ENCODE measurements at places on chromosomes 13 and 19.

DNA sequence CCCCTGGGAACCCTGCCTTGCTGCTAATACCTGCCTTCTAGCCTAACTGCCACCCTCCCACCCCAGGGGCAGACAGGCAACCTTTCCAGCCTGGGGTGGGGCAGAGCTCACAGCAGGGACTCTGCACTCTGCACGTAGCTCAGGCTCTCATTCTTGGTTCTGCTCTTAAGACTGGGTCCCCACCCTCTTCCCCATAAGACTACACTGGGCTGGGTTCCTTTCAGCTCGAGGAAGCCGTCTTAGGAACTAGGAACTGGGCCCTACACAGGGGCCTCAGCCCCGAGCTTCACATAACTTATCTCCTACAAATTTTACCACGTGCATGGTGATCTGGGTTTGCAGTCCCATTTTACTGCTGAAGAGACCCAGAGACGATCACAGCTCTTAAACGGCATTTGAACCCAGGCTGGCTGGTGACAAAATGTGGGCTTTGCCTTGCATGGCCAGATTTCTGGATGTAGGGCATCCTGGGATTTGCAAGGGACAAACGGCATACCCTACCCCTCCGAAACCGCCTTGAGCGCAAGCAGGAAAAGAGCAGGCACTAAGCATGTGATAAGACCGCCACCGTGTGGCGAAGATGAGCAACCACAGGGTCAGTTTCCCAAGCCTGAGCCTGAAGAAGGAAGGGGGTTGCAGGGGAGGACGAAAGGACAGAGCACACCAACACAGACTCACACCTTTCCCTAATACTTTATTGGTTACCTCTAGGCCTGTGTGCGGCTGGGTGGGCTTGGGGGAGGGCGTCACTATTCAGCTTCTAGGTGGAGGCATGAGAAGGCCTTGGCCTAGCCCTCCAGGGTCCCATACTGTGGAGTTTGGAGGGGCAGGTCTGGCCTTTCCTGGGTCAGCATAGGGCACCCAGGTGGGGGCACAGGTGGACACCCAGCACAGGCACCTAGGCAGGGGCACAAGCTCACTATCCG lies 5.1 kb downstream of the JUNB start:
- DNase-seq, result peak; percentile 94

- peak; percentile 87 for DNase-seq
Observed at GRCh38 chr13:27379694-27380641, 44.5 kb upstream of the GTF3A start.

DNA sequence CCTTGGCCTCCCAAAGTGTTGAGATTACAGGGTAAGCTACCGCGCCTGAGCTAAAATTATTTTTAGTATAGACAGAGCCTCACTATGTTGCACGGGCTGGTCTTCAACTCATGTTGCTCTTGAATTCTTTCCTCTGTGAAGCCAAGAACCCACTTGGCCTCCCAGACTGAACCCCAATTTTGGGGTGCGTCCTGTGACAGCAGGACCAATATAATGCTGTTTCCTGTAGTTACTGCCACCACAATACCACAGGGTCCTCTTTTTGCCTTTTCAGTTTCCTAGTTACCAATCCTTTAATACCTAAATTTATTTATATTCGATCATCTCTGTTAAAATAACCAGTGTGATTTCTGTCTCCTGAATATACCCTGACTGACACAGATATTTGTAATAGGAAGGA lies 32.9 kb downstream of the TSKS start:
- DNase-seq, result no peak

- no peak for DNase-seq
Observed at GRCh38 chr19:50380751-50381151, 3.4 kb upstream of the POLD1 start.

GRCh38 chr13:109087916-109088623 lies 458.7 kb downstream of the MYO16 start:
- no peak for DNase-seq
